ENCODE measurements at places on chromosomes 12 and 14.

- DNase-seq = peak; percentile 52
These were observed 27.4 kb upstream of the CEBPE start for GRCh38 chr14:23146351-23146910.

GRCh38 chr12:122080149-122081082, 1.9 kb downstream of the MLXIP start:
- DNase-seq = no peak

DNA sequence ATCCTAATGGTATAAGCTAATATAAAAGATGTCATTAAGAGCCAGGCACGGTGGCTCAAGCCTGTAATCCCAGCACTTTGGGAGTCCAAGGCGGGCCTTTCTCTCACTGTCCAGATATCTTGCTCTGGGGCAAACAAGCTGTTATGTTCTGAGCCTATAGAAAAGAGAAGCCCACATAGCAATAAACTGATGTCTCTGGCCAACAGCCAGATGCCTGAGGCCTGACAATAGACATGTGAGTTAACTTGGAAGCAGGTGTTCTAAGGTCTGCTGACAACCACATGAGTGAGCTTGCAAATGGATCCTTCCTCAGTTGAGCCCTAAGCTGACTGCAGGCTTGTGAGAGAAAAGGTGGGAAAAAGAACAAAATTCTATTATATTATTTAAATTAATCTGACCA, 25.0 kb downstream of the YAF2 start:
- DNase-seq = peak; percentile 14

- peak; percentile 75 for DNase-seq
These were observed at the start of gene TMEM117 for GRCh38 chr12:43835656-43836474. TSS of gene TMEM117 (plus strand) at chr12:43836081.

DNA sequence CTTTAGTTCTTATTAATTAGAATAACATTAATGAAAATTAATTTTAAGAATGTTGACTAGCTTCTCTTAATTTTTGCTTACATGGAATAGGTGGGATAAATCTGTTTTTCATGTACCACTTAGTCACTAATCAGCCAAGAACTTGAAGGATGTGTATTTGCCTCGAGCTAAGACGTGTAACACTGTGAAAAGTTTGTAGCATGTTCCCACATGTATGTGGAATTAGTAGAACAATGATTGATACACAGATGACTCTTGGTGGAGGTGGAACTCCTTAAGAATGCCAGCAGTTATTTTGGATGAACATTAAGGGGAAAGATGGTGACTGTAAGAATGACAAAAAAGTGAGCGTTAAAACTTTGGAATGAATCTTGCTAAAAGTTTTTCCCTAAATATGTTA, 435.7 kb upstream of the MDGA2 start:
- no peak for DNase-seq

DNA sequence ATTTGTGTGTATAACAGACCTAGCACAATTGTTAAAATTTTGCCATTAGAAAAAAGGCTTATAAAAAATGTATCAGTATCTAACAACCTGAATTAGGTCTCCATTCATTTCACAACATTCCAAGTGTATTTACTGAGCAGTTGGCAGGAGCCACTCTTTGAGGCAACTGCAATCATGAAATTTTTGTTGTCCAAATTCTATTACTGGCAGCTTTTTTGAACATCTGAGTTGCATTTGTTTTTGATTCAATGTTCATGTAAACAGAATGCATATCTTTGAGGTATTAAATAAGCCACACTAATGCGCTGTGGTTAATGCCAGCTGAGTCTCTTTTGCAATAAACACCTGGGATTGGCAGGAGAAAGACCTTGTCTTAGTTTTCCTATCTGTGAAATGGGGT, 8.7 kb downstream of the KITLG start:
- DNase-seq = no peak

- DNase-seq = peak; percentile 21
These were observed 76.3 kb downstream of the CACNA1C start for GRCh38 chr12:2129076-2129475.

- DNase-seq = no peak
These were observed 59.1 kb downstream of the ARHGAP5 start for GRCh38 chr14:32136027-32136825.

- no peak for DNase-seq
These were observed 102.6 kb upstream of the PRB2 start for GRCh38 chr12:11497995-11498394.
